Activated naive CD8-positive, alpha-beta T cell treated with anti-CD3 and anti-CD28 coated beads, Interleukin-2, amount 10 ng/mL, durations not matched to agents 7 days and 5 days (primary cell): ENCODE measurements at places on chromosomes 2 and 18. TPM values are rescaled to one million over a fixed set of nuclear protein-coding genes. Genes with fewer than 3 reads are reported as not detected.

DNA sequence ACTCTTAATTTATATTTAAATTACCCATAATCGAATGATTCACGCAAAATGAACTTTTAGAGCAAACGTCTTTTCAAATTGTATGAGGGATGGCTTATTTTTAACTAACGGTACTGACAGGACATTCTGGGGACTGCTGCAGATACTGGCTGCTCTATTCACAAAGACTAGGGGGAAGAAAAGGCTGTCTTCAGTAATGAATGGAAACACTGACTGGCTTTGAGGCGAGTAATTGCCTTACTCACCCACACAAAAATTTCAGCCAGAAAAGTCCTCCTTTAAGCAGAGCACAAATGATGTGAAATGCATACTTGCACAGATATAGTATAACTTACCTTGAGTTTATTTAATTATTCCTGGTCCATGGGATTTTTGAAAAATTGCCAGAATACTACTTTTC, 852.6 kb downstream of the DPP10 start:
- no peak overlapping the region for H3K27ac ChIP-seq
- H3K4me3 ChIP-seq = no peak overlapping the region
- no peaks in the 10 kb centered on the region for H3K36me3 ChIP-seq
- no peak for DNase-seq
- no peaks in the 10 kb centered on the region for H3K4me1 ChIP-seq
- H3K27me3 ChIP-seq = no peaks in the 10 kb centered on the region

DNA sequence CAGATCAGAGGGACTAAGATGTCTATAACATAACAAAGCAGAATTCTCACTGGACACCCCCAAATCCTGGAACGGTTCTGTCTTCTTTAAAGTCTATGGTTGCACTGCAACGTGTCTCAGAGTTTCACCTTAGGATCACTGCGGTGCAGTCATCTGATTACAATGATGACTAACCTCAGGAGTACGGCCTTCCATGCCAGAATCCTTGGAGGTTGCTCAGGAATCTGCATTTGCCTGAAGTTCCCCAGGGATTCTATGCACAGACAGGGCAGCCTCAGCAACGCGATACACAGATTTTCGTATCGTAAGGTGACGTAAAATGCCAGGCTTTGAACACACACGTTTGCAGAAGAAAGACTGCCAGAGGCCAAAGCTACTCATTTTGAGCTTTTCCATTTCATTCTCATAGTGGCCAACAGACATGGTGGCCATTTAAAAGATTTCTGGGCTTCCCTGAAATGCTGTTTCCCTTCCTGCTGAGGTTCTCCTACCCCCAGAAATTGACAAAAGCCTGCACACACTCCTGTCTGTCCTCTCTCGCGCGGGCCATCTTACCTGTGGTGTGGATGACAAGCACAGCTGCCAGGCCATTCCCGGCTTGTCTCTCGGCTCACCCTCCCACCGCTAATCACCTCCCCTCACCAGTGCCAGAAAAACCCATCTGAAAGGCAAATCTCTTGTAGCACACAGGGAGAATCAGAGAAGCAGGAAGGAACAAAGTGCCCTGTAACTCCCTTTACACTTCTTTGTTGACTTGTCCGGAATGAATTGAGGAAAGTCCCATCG, 148.8 kb downstream of the ACKR3 start:
- no peak overlapping the region for H3K27ac ChIP-seq
- no peaks in the 10 kb centered on the region for H3K36me3 ChIP-seq
- no peaks in the 10 kb centered on the region for H3K4me1 ChIP-seq
- peaks cover 24% of the 10 kb centered on the region for H3K27me3 ChIP-seq
- no peak overlapping the region for H3K4me3 ChIP-seq

GRCh38 chr2:54194761-54195750, 61.0 kb downstream of the TSPYL6 start:
- no peaks in the 10 kb centered on the region for H3K4me1 ChIP-seq
- no peak overlapping the region for H3K4me3 ChIP-seq
- no peak for DNase-seq
- no peaks in the 10 kb centered on the region for H3K27me3 ChIP-seq
- no peak overlapping the region for H3K27ac ChIP-seq

GRCh38 chr2:204416236-204416635, 129.0 kb upstream of the PARD3B start:
- no peak overlapping the region for H3K4me3 ChIP-seq
- no peak for DNase-seq
- H3K27ac ChIP-seq = no peak overlapping the region

GRCh38 chr2:84959095-84959565, 11.8 kb upstream of the KCMF1 start:
- no peak overlapping the region for H3K4me3 ChIP-seq
- H3K36me3 ChIP-seq = peaks cover 41% of the 10 kb centered on the region
- no peaks in the 10 kb centered on the region for H3K27me3 ChIP-seq

GRCh38 chr18:79983253-79983652, 5.1 kb downstream of the TXNL4A start:
- peaks cover 22% of the 10 kb centered on the region for H3K36me3 ChIP-seq
- peaks cover 50% of the 10 kb centered on the region for H3K4me1 ChIP-seq
- peak overlapping the region; percentile 27 for H3K4me3 ChIP-seq
- no peak for DNase-seq
- H3K27me3 ChIP-seq = no peaks in the 10 kb centered on the region
- no peak overlapping the region for H3K27ac ChIP-seq

CHAC2 gene
- total RNA-seq = 7.3 TPM
